Thyroid gland (tissue), 4 donors: ENCODE measurements at places on chromosomes 16 and 17. TPM values are rescaled to one million over a fixed set of nuclear protein-coding genes. Genes with fewer than 3 reads are reported as not detected.

GRCh38 chr16:66511602-66512271, 38.2 kb downstream of the TK2 start:
- peak; percentile 38 for DNase-seq

DNA sequence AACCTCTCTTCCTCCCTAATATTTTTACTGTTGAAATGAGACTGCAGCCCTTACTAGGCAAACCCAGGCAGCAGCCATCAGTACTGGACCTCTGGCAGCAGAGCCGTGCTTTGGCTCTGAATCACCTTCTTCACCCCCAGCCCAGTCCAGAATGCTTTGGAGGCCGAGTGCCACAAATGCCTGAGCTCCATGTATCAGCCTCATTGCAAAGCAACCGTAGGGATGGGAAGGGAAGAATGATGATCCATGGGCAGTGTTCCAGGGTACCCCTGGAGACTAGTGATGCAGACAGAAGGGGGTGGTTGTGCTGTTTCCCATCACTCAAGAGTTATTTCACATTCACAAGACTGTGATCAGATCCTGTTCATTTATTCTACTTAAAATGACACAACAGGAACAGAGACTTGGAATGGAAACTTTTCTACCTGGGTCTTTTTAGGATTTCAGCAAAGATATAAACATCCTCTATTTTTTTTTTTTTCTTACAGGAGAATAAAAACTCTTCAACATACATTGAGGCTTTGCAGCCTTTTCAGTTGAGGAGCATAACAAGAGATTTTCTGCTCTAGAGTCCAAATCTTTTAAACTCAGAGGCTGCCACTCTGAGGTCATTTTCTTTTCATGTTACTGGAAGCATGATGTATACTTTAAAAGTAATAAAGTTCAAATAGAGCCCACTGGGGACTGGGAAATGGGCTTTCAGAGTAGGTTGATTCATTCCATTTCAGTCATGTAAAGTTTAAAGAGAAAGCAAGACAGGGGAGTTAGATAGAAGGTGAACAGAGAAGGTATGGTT, 138.3 kb downstream of the KCNJ2 start:
- DNase-seq = no peak

GRCh38 chr16:23345237-23345636, 43.1 kb downstream of the SCNN1B start:
- no peak for DNase-seq

DNA sequence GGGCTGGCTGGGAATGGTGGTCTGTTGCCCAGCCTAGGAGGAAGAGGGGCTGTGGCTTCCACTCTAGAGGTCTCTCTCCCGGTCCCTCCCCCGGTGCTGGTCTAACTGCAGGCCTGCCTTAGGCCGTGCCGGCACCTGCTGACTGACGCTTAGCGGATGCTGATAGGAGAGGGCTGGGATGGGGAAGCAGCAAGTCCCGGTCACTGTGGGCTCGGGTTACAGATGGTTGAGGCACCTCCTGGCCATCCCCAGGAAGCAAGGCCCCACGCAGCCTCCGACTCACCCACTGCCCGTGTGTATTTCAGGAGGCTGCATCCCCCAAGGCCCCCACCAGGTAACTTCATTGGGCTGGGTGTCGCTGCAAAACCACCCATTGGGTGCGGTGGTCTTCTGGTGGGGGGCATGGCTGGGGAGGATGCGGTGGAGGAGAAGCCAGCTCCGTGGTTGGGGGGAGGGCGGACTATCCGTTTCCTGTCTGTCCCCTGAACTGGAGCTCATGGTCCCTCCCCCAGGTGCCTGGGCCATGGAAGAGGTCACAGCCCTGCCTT, 278.9 kb downstream of the SEC14L1 start:
- no peak for DNase-seq

AOC3 gene
- total RNA-seq = 11.6 TPM
